SK-N-SH (cell line): ENCODE measurements at places on chromosomes 5 and 9. TPM values are rescaled to one million over a fixed set of nuclear protein-coding genes. Genes with fewer than 3 reads are reported as not detected.

DNA sequence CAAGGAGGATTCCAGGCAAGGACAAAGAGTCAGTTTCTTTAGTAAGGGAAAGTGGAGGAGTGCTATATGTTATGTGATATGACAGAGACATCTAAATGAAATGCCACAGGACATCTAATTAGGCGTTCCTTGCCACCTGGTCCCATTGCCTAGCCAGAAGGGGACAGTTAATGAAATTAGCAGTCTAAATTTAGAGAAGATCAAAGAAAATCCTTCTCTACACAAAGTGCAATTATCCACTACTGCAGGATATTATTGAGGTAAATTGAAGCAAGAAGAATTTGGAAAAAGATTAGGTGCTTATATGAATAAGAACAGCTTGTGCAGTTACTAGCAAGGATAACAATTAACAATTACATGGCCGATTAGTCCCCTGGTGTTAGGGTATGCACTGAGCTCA is 495.3 kb upstream of the NMUR2 start:
- no peak overlapping the region for H3K4me3 ChIP-seq
- DNase-seq = no peak
- no peak overlapping the region for H3K27ac ChIP-seq
- H3K27me3 ChIP-seq = no peaks in the 10 kb centered on the region

- H3K36me3 ChIP-seq = no peaks in the 10 kb centered on the region
- H3K4me3 ChIP-seq = no peak overlapping the region
- no peaks in the 10 kb centered on the region for H3K27me3 ChIP-seq
- H3K4me1 ChIP-seq = no peaks in the 10 kb centered on the region; the same call in 1 of the 2 replicates
These were observed 30.5 kb upstream of the ADAM19 start for GRCh38 chr5:157606046-157606445.

- no peaks in the 10 kb centered on the region for H3K27me3 ChIP-seq
- H3K27ac ChIP-seq = no peak overlapping the region
- H3K36me3 ChIP-seq = no peaks in the 10 kb centered on the region
- no peaks in the 10 kb centered on the region for H3K4me1 ChIP-seq
- H3K4me3 ChIP-seq = no peak overlapping the region
These were observed 28.5 kb upstream of the ANXA6 start for GRCh38 chr5:151186052-151186451.

DNA sequence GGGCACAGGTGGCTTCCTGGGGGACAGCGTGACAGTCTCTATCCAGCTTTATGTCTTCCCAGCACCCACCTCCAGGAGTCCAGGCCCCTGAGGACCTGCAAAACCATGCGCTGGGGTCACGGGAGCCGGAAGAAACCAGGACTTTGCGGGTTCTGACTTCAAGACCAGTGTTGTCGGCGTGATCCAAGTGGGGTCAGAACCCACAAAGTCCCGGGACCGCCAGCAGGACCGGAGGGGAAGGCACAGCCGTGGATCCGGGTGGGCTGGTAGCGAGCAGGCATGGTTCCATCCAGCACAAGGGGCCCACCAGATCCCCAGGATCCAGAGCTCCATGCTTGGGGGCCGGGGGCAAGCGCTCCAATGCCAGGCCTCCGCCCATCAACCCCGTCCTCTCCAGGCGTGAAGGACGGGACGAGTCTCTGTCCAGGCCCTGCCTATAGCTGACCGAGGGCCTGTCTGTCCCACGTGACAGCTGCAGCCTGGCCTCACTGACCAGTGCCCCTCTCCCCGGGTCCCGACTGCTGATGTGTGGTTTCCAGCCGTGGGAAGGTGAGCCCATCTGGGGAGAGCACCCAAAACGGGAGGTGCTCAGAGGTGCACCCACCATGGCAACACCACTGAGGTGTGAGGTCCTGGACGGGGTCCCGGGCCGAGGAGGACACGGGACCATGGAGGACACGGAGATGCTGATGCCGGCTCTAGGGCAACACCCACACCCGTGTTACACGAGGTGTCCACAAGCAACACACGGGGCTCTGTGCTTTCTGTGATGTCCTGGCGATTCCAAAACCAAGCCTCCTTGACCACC is 48.9 kb downstream of the SLC12A7 start:
- no peak overlapping the region for H3K27ac ChIP-seq
- no peaks in the 10 kb centered on the region for H3K27me3 ChIP-seq
- peak; percentile 22 for DNase-seq

DNA sequence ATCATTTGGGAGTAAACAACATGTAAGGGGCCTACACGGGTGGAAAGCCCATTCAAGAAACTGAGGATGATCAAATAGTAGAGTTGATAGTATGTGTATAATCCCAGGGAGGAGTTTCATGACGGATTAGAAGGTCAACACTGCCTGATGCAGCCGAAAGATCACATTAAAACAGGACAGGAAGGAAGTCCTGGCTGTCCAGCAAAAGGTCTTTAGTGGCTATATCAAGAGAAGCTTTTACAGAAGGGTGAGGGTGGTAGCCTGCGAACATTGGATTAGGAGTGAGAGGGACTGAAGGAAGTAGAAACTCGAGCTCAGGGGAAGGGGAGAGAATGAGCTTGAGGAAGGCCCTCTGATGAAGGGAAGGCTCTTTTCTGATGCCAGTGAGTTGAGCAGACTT is 36.0 kb downstream of the DOCK8 start:
- no peak for DNase-seq
- no peaks in the 10 kb centered on the region for H3K4me1 ChIP-seq
- H3K4me3 ChIP-seq = no peak overlapping the region

- H3K36me3 ChIP-seq = no peaks in the 10 kb centered on the region
- peaks cover 14% of the 10 kb centered on the region for H3K4me1 ChIP-seq
- H3K27me3 ChIP-seq = peaks cover 11% of the 10 kb centered on the region
- H3K4me3 ChIP-seq = no peak overlapping the region
- H3K27ac ChIP-seq = no peak overlapping the region
These were observed 2.0 kb downstream of the SNCAIP start for GRCh38 chr5:122314036-122314435.

DNA sequence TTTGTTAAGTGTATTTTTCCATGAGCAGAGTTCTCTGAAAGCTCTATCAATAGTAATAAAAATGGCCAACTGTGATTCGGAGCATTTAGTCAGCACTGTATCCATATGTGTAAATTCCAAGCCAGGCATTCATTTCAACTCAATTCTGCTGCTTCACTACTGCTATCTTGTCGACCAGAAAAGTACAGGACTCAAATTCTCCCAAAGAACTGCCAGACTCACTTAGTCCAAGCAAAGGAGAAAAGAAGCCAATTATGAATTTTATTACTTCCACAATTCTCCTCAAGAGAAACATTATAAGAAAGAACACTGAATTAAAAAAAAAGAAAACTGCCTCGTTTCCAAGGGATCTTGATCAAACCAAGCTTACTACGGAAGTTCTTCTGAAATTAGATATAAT is 906.3 kb upstream of the DMAC1 start:
- H3K27ac ChIP-seq = no peak overlapping the region
- H3K4me1 ChIP-seq = no peaks in the 10 kb centered on the region
- H3K27me3 ChIP-seq = no peaks in the 10 kb centered on the region
- H3K4me3 ChIP-seq = no peak overlapping the region
- no peak for DNase-seq

PCDHA7 gene
- polyA plus RNA-seq = 0.15 and 0.16 TPM in 2 replicates

DNA sequence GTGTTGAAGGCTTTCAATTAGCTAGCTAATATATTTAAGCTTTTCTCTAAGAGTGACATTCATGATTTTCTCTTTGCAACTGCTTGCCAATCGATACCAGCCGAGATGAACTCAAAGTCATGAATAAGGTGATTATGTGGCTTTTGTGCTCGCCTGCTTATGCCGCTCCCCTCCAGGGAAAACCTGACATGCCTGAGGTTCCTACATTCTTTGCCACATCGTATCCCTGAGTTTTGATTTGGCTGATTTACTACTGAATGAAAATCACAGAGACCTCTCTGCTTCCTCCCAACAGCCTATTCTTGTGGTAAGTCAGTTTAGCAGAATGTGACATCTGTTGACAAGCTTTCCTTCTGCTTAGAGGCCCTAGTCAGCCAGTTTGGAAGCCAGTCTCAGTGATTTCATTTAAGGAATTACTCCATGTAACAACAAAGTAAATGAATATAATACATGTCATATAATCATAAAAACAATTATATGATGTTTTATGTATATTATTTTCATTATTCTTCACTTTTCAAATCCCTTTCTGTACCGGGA is 513.4 kb downstream of the CSNK1G3 start:
- no peak overlapping the region for H3K4me3 ChIP-seq
- no peaks in the 10 kb centered on the region for H3K27me3 ChIP-seq
- no peaks in the 10 kb centered on the region for H3K36me3 ChIP-seq
- peaks cover 3% of the 10 kb centered on the region; the same call in 1 of the 2 replicates for H3K4me1 ChIP-seq
- no peak for DNase-seq

DNA sequence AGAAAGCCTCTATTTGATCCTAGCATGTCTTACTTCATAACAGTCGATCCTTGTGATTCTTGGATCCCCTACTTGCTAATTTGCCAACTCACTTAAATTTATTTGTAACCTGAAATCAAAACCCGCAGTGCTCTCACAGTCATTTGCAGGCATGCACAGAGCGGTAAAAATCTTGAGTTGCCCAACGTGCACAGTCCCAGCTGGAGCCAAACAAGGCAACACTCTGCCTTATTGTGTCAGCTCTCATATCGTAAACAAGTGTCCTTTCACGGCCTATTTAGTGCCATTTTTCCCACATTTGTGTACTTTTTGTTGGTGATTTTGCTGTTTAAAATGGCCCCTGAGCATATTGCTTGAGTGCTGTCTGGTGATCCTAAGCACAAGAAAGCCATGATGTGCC is 511.3 kb upstream of the WWC1 start:
- H3K36me3 ChIP-seq = no peaks in the 10 kb centered on the region
- no peak for DNase-seq
- no peaks in the 10 kb centered on the region for H3K27me3 ChIP-seq
- H3K4me3 ChIP-seq = no peak overlapping the region

DNA sequence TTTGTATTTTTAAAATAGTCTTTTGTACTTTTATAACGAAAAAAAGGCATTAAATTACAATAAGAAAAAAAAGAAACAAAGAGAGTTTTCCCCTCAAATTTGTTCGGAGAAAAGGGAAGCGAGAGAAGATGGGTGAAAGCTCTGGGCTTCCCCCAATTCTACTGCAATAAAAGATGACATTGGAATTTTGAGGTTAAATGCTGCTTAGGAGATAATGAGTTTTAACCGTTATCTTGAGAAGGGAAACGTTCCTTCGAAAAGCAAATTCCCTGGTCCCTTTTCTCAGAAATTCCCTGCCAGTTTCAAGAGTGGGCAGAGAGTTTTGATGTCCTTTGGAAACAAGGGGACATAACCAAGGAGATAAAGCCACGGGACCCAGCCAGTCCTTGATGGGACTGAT is 18.4 kb upstream of the ERGIC1 start:
- H3K4me1 ChIP-seq = no peaks in the 10 kb centered on the region
- no peaks in the 10 kb centered on the region for H3K27me3 ChIP-seq
- no peak for DNase-seq
- H3K4me3 ChIP-seq = no peak overlapping the region
